Chondrocyte (in vitro differentiated cells): ENCODE measurements at places on chromosomes 7 and 10. TPM values are rescaled to one million over a fixed set of nuclear protein-coding genes. Genes with fewer than 3 reads are reported as not detected.

DNA sequence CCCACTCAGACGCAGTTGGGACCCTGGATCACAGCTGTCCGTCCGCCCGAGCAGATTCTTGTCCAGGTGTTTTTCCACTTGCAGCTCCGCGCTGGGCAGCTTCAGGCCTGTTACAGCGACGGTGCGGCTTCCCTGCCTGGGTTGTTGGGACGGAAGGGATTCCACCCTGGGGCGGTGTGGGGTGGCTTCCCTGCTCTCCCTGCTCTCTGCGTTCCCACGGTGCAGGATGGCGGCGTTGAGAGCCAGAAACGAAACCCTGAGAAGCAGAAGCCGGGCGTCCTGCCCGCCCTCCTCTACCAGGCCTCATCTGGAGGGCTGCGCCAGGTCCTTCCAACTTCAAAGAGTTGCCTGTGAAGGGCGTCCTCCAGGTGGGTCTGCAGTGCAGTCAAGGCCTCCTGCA is 194.4 kb downstream of the ADARB2 start:
- H3K27me3 ChIP-seq, result peaks cover 3% of the 10 kb centered on the region
- no peak for DNase-seq
- no peaks in the 10 kb centered on the region for H3K36me3 ChIP-seq
- H3K27ac ChIP-seq, result no peak overlapping the region
- no peaks in the 10 kb centered on the region for H3K4me1 ChIP-seq
- H3K4me3 ChIP-seq, result no peak overlapping the region

- peak overlapping the region; percentile 49 for H3K27ac ChIP-seq
- H3K27me3 ChIP-seq, result no peaks in the 10 kb centered on the region
- no peak overlapping the region for H3K4me3 ChIP-seq
- H3K36me3 ChIP-seq, result peaks cover 2% of the 10 kb centered on the region
- peaks cover 61% of the 10 kb centered on the region for H3K4me1 ChIP-seq
Measured at GRCh38 chr10:3398825-3399646, 226.5 kb upstream of the PITRM1 start.

- no peaks in the 10 kb centered on the region for H3K36me3 ChIP-seq
- H3K27me3 ChIP-seq, result peaks cover 6% of the 10 kb centered on the region
- no peak overlapping the region for H3K27ac ChIP-seq
- no peak overlapping the region for H3K4me3 ChIP-seq
- H3K4me1 ChIP-seq, result no peaks in the 10 kb centered on the region
- no peak for DNase-seq
Measured at GRCh38 chr7:42700406-42701327, 211.2 kb downstream of the C7orf25 start.

DNA sequence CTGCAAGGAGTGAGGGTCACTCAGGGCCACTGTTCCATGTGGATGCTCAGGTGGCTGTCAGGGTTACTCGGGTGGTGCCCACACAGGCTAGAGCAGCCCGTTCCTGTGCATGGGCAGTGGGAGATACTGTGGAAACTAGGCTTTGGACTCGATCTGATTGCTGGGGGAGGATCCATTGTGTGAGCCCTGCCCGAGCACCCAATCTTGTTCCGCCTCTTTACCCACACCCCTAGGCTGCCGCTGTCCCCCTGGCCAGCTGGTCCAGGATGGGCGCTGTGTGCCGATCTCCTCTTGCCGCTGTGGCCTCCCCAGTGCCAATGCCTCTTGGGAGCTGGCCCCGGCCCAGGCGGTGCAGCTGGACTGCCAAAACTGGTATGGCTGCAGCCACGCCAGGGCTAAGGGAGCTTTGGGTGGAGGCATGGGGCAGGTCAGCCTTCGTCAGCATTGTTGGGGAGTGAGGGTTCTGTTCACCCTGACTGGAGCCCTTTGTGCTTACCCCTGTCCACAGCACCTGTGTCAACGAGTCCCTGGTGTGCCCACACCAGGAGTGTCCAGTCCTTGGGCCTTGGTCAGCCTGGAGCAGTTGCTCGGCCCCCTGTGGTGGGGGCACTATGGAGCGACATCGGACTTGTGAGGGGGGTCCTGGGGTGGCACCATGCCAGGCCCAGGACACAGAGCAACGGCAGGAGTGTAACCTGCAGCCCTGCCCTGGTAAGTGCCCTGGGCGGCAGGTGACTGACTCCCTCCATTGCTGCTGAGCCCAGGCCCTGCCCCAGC is 12.4 kb upstream of the ZNF862 start:
- H3K4me3 ChIP-seq, result no peak overlapping the region
- H3K27ac ChIP-seq, result no peak overlapping the region
- H3K27me3 ChIP-seq, result peaks cover 6% of the 10 kb centered on the region
- peak; percentile 90 for DNase-seq
- H3K36me3 ChIP-seq, result no peaks in the 10 kb centered on the region

The MDFIC gene
- total RNA-seq, result 12.7 to 24.6 TPM (median 15.6 TPM) in 3 replicates

The LIPN gene
- not detected in 3 replicates for total RNA-seq
